OCI-M1 (cell line): ENCODE measurements at places on chromosomes 7 and 10.

DNA sequence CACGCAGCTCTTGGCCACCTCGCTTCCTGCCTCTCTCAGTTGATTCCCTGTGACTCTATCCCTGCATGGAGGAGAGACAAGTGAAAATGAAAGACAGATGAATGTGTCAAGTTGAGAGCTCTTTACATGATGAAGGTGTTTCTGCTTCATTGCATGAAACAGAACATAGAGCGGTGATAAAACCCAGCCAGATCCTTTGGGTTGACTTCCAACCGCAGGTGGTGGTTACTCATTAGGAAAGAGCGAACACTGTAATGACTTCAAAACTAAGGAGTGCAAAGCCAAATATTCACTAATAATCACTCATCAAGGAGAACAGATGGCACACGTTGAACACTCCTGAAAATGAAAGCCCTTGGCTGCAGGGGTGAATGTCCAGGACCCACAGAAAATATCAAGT, 31.8 kb upstream of the WDR11 start:
- DNase-seq: no peak

- DNase-seq: no peak
Observed at GRCh38 chr7:107007892-107008287, 36.6 kb upstream of the PRKAR2B start.

DNA sequence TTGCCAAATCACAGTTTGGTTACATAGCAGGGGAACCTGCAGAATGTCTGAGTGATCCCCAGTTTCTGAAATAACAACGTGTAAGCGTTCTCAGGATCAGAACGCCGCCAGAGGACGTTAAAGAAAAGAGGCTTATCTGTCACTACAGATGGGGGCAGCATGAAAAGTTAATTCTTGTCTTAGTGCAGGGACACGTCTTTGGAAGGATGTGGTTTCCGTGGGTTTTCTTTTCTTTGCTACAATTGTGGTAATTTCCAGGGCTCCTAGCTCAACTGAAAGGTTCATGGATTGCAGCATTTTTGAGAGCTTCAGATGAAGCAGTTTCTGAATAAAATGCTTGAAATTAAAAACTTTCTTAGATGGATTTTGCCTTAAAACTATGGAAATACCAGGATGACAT, 106.6 kb downstream of the PRKCQ start:
- peak; percentile 98 for DNase-seq

DNA sequence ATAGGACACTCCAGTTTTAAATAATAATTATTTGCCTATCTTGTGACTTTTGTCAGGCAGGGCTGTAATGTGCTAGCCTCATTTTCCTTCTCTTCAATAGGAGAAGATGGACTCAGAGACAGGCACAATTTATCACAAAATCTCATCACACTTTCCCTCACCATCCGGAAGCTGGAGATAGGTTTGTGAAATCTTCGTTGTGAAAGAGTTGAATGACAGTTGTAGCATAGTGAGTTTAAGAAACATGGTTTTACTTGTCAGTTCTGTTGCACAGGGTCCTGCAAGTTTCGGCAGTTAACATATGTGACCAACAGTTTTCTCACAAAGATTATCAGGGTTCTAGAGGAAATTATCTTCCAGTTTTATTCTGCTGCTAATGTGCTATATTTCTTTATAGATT, 37.7 kb upstream of the MAP3K8 start:
- peak; percentile 62 for DNase-seq

GRCh38 chr10:15789793-15790525, 70.2 kb upstream of the ITGA8 start:
- DNase-seq: peak; percentile 22

GRCh38 chr10:11478807-11479206, 132.6 kb downstream of the USP6NL start:
- DNase-seq: no peak

DNA sequence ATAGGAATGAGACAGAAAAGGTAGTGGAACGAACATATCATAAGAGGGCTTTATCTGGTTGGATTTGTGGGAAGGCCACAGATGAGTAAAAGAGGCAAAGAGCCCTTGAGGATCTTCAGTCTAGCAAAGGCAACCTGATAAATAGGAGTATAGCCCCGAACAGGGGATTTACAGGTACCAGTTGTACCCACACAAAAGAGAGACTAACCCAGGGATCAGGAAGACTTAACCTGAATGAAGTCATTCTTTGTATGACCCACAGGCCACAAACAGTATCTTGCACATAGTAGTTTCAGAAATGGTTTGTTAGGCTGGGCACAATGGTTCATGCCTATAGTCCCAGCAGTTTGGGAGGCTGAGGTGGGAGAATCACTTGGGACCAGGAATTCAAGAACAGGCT, 208.2 kb downstream of the ARHGAP21 start:
- no peak for DNase-seq

DNA sequence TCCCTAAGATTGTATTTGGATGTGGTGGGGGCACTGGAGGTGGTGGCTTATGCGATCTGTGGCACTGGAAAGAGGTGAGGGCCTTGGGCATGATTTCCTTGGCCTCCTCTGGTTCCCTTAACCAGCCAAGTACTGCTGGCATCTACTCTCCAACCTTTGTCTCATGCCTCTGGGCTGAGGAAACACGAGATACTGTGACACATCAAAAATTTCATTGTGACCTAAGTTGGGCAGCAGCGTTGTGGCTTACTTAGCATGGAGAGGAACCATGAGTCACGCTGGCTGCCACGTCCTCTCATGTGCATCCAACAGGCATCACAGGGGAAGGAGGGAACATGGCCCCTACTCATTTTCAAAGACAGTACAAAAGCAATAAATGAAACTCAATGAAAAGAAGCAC, 29.7 kb upstream of the GSDME start:
- peak; percentile 71 for DNase-seq

GRCh38 chr10:6704896-6705295, 124.8 kb upstream of the PRKCQ start:
- no peak for DNase-seq

DNA sequence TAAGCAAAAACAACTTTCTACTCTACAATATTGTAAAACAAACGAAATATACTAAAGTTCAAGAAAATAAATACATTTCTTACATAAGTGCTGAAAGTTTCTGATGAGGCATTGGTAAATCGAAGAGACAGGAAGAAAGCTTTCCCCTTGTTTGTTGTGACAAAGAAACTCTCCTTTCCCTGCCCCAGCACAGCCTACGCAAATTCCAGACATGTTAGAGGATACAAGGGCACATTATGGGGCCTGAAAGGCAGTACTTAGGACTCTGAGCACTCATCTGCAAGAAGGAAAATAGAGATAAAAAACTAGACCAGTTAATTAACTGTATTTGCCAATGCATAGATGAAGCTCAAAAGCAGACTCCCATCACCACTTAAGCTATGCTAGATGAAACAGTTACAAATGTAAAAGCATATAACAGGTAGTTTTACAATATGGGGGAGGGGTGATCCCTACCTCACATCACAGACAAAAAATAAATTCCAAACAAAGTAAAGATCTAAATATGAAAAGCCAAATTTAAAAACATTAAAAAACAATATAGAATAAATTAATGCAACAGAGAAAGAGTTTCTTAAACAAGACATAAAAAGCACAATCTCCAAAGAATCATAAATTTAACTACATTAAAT, 21.8 kb downstream of the ARHGAP19 start:
- no peak for DNase-seq

GRCh38 chr7:155858521-155859061, 46.3 kb upstream of the SHH start:
- DNase-seq: no peak

- DNase-seq: no peak
Observed at GRCh38 chr7:98213888-98214810, 2.9 kb downstream of the BHLHA15 start.

DNA sequence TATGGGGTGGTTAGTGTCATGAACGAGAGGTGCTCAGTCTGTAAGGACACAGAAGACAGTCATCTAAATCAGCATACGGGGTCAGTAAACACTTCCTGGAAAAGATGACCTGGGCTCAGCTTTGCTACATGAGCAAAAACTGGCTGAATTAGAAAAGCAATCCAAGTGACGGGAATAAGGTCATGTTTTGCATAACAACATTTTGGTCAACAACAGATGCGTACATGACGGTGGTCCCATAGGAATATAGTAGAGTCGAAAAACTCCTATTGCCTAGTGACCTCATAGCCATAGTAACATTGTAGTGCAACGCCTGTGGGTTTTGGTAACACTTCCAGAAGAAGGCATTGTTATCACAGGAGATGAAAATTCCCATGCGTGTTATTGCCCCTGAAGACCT, 92.9 kb downstream of the CTNNA3 start:
- no peak for DNase-seq

GRCh38 chr10:124280916-124281315, 137.8 kb downstream of the OAT start:
- DNase-seq: no peak

GRCh38 chr10:69712342-69712741, 82.3 kb downstream of the FAM241B start:
- no peak for DNase-seq

- DNase-seq: peak; percentile 46
Observed at GRCh38 chr10:56319386-56319785, 41.7 kb downstream of the ZWINT start.

DNA sequence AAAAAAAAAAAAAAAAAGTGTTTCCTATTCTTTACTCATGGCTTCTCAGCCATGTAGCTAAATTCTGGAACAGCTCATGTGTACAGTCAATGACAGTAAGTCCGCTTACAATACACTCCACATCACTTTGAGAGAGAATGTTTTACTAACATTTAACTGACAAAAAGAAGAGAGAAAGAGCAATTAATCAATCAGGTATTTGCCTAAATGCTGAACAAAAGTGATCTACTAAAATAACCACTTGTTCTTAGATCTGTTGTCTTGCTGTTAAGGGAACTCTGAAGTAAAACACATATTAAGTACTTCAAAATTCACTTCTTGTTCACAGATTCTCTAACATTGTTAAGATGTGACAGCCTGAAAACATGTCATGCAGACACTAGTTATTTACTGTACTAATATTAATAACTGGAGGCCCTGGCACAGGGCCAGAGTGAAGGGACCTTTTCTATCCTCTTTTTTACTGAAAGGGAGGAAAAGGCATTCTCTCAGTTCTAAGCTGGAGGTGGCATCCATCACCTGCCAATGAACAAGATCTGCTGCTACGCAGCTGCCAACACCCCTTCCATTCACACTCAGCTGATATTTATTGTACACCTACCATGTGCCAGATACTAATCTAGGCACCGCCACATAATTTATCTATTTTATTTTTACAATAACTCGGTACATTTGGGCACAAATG, 72.6 kb downstream of the AHR start:
- DNase-seq: no peak

GRCh38 chr7:4129481-4130122, 552.5 kb upstream of the FOXK1 start:
- no peak for DNase-seq

DNA sequence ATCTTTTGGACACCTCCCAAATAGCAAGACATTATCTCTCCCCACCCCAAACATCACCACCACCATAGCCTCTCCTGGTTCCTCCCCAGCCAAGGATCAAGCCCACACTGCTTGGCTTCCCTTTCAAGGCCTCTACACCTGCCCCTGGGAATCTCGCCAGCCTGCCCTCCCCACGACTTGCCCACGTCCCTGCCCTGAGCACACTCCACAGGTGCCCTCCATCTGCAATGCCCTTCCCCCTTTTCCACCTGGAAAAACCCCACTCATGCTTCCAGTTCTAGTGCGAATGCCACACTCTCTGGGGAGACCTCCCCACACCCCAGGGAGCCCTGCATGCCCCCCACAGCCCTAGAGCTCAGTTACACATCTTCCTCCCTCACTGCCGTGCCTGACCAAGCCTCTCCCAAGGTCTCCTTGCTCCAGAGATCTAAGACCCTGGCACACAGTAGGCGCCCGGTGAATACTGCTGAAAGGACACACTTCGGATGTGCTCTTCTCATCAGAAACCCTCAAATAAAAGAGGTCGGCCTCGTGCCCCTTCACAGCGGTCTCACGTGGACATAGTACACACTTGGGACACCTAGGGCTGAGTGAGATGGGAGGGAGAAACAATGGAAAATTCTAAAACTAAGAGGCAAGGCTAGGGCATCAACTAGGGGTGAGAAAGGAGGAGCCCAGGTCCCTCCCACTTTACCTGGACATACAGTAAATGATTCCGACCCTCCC, 91.4 kb downstream of the DLG5 start:
- no peak for DNase-seq

- DNase-seq: no peak
Observed at GRCh38 chr10:33031815-33032653, 74.0 kb upstream of the ITGB1 start.

GRCh38 chr7:51376420-51377092, 59.9 kb upstream of the COBL start:
- peak; percentile 84 for DNase-seq

DNA sequence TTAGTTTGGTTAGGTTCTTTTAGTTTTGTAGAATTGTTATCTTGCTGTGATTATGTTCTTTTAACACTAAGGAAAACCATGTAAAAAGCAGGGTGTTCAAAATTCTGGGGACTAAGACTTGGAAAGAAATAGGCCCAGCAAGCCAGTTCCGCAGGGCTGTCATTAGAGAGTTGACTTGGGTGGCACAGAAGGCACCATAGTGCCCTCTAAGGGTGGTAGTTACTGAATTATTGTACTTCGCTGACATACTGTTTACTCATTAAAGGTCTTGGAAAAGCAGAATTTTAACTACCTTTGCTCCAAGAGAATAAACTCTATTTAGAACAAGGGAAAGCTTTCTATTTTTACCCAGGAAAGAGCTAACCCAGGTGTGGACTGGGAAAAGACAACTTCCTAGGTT, 86.5 kb downstream of the OTUD1 start:
- DNase-seq: peak; percentile 8

- no peak for DNase-seq
Observed at GRCh38 chr10:29773675-29774091, 138.9 kb upstream of the SVIL start.

DNA sequence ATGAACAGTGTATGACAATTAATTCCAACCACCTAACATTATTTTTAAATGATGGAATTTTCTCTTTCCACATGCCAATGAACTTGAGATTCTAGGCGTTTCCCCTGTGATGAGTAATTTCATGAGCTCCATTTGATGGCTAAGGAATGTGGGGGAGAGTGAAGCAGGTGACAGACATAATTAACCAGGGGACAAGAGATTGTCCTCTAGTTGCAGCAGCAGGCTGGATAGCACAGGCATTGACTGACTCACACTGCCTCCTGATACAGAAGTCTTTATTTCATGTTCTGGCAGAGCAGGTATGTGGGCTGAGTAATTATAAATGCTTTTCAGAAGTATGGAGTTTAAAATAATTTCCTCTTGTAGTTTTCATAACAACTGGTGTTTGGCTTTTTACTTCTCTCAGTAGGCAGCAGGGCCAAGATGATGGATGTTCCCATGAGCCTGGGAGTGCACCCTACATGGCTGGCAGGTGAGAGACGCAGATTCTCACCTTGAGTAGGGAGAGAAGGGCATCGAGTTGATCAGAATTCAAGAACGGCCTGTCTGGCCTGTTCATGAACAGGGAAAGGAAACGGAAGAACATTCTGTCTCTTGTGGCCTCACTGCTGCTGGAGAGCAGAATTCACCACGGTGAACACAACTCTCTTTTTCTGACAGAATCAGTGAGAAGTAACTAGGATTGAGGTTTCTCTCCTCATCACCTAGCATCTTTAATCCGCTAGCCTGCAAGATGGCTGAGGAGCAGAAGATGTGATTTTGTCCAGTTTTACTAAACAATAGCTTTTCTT, 118.8 kb downstream of the AOAH start:
- no peak for DNase-seq

GRCh38 chr10:102917314-102917961, 656 bp upstream of the CNNM2 start:
- DNase-seq: peak; percentile 88
